GM18507 (cell line): ENCODE measurements at places on chromosomes 6 and 20.

DNA sequence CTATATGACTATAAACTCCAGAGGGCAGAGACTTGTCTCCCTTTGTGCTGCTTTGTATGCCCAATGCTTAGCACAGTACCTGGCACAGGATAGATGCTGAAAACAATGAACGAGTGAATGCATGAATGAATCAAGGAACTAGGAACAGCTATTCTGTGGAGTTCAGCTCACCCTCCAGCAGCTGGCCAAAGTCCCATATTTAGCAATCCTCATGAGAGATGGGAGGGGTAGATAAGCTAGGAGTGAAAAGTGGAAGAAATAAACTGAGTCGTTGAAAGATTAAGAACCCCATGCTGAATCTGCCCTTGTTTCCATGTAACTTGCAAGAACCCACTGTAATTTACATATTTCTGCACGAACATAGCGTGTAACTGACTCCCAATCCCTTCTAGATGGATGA is 106.5 kb downstream of the MAFB start:
- DNase-seq: no peak

DNA sequence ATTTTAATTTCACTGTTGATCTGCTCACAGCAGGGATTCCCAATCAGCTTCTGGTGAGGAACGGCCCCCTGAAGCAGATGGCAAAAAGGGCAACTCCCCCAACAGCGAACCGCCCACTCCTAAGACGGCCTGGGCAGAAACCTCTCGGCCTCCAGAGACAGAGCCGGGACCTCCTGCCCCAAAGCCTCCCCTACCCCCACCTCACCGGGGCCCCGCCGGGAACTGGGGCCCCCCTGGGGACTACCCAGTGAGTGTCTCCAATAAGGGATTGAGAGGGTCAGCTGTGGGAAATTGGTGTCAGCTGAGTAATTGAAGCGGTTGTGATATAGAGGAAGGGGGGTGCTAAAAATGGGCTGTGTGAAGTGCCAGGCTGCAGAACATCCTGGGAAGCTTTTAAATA is 6.4 kb downstream of the PRRC2A start:
- DNase-seq: no peak

- no peak for DNase-seq
Measured at GRCh38 chr6:35787266-35788218, 6.7 kb downstream of the CLPSL1 start.

GRCh38 chr6:136792095-136792409 is 225 bp downstream of the MAP3K5 start:
- no peak for DNase-seq

- DNase-seq: no peak
Measured at GRCh38 chr6:147639279-147639678, 130.8 kb downstream of the SAMD5 start.

- DNase-seq: no peak
Measured at GRCh38 chr6:108115598-108116058, 41.1 kb upstream of the OSTM1 start.
